Effector memory CD8-positive, alpha-beta T cell (primary cell): ENCODE measurements at places on chromosomes 1 and 21.
A peak's percentile ranks its signal among the peaks of the same experiment; 100 is the strongest.

DNA sequence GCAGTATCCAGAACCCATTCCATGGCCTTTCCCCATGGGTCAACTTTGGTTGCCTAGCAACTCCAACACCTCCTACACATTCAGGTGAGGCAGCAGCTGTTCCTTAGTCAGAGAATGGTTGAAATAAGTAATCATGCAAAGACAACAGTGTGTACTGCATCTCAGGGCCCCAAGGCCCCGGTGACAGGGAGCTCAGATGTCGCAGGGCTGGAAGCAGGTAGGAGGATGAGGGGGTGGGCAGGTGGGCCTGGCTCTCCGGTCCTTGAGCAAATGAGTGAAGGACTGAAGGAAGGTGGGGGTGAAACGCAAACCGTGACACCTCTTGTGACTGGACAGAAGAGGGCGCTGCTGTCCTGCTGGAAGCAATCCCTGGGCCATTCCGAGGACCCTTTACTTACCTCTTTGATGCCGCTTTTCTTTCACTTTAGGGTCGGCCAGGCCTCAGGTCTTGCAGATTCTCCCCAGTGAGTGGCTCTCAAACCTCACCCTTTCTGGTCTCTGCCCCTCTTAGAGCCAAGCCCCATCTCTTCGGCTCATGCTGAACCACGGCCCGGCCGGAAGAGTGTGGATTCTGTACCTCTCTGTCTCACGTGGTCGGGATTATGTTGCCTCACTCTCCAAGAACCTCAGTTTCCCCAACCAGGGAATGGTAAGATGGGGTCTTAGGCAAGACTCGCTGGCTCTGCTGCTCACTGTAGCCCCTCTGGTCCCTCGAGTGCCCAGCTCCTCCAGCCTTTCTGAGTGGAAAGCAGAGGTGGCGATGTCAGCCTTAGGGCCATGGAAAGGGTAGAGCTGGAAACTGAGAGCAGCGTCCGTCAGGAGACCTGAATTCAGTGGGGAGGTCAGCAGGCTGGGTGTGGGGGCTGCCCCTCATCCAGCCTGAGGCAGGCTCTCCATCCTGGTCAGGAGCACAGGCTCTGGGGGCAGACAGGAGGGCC lies 5.6 kb upstream of the KCNA10 start:
- peak; percentile 26 for DNase-seq

DNA sequence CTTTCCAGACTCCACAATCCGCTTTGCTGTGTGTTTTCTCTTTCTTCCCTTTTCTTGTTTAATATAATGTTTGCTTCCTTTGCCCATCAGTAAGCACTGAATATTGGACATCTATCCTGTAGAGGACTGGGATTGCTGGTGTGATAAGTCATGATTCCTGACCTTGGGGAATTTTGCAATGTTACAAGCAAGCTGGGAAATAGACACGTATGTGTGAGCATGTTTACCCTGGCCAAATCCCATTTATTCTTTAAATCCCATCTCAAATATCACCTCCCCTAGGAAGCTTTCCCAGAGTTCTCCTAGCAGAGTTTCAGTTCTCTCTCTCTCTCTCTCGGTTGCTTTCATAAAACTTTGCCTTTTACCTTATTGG lies 155.3 kb downstream of the ROR1 start:
- DNase-seq, result no peak

- no peak for DNase-seq
Observed at GRCh38 chr1:116825720-116826438, 71.6 kb downstream of the CD2 start.

GRCh38 chr1:112807999-112808398 lies 92.9 kb upstream of the PPM1J start:
- DNase-seq, result no peak

DNA sequence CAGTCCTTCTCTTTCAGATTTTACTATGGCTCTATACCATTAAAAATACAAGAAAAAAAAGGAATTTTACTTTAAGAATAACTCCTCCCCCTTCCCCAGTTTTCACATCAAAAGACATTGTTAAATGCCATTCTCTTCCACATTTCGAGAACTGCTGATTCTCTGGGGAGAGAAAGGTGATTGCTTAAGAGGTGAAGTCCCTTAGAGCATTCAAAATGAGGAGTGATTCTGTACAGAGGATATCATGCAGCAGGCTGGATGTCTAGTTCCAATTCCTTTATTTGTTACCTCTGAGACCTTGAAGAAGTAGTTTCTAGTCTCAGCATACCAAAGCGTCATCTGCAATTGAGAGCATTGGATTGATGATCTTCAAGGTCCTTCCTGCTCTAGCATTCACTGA lies 46.9 kb downstream of the FMO3 start:
- DNase-seq, result no peak

DNA sequence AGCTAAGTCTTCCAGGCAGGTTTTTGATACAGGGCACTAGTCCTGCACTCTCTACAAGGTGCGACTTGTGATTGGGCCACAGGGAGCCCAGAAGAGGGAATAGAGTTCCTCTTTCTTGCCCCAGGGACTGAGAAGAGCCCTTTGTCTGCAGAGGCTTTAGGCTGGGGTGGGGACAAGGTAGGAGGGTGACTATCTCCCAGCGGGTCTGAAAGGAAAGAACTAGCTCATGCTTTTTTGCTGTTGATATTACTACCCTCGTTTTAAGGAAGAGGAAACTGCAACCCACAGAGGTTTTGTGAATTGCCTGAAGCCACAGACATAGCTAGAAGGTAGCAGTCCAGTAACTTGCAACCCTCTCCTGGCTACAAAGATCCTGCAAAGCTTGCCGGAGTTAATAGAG lies 615.2 kb downstream of the MATN1 start:
- no peak for DNase-seq

DNA sequence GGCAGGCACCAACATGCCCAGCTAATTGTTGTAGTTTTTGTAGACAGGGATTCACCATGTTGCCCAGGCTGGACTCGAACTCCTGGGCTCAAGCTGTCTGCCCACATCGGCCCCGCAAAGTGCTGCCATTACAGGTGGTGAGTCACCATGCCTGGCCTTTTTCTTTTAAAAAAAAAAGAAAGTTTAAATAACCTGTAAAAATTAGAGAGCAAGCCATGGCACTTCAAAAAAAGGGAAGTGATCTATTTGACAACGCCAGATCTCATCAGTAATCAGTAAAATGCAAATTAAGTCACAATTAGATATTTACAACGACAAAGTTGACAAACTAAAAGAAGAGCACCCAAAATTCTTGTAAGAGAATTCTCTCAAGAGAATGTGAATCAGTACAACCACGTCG lies 2.9 kb upstream of the RBBP5 start:
- no peak for DNase-seq

GRCh38 chr1:119613769-119614720 lies 34.0 kb downstream of the ZNF697 start:
- DNase-seq, result peak; percentile 10

GRCh38 chr1:236869911-236870310 lies 74.8 kb downstream of the MTR start:
- DNase-seq, result no peak
